ENCODE measurements at places on chromosomes 4 and X.

DNA sequence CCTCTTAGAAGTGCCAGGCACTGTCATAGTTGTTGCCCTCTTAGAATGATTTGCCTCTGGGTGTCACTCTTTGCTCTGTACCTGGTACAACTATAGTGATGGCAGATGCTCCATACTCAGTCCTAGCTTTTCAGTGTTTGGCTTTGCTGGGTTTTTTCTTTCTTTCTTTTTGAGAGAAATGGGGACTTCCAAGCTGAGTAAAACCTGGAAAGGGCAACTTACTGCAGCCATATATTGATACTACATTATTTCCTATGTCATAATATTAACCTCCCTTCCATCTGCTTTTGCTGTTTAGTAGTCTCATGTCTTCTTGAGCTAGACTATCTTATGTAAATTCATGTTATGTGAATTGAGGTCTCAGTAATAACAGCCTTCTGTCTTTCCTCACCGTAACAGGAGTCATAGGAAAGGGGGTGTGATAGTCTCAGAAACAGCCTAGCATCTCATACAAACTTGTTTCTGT, 49.0 kb downstream of the NIPAL1 start:
- DNase-seq = no peak

DNA sequence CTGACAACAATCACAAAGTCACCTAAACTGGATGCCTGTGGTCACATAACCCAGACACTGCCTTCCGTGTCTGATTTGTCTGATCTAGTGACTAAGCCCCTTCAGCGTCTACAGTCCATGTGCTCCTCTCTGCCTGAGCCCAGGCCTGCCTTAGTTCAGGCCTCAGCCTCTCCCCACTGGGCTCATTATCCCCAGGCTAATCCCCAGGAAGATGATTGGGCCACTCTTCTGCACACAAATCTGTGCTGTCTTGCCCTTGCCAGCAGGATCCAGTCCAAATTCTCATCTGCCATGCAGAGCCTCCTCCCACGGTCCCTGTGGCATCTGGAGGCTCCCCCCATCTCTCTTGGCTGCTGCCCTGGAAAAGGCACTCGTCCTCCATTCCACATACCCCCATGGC, 96.5 kb downstream of the SLC2A9 start:
- peak; percentile 89 for DNase-seq

- no peak for DNase-seq
Observed at GRCh38 chr4:81404294-81404693, 67.4 kb downstream of the RASGEF1B start.

GRCh38 chr4:148015058-148015457, 283.2 kb downstream of the ARHGAP10 start:
- DNase-seq = no peak

- DNase-seq = no peak
Observed at GRCh38 chrX:13128104-13128503, 83.7 kb upstream of the FAM9C start.

GRCh38 chrX:77786365-77786680, 307 bp upstream of the ATRX start:
- DNase-seq = no peak

DNA sequence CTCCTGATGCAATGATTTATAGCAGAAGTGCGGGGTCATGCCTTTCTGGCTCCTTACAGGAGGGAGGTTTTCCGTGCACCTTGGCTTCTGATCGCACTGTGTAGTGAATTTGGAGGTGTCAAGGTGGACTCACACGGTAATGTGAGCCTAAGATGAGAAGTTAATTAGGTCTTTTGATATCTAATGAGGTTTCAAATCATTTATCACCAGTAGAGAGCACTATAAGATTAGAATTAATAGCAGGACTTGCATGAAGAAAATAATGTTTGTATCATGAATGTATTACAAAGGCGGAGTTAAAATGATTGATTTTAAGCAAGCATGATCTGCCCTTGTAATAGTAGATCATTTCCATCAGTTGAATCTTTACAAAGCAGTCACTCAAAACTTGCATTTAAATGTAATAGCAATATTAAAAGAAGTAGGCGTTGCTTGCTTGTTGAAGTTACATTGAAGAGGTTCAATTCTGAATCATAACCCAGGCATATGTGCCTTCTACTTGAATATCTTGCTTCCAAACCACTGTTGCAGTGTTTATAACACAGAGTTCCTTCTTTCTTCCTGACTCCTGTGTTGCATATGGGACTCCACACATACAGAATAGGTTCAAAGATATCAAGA, 152.1 kb downstream of the FMR1NB start:
- peak; percentile 60 for DNase-seq

DNA sequence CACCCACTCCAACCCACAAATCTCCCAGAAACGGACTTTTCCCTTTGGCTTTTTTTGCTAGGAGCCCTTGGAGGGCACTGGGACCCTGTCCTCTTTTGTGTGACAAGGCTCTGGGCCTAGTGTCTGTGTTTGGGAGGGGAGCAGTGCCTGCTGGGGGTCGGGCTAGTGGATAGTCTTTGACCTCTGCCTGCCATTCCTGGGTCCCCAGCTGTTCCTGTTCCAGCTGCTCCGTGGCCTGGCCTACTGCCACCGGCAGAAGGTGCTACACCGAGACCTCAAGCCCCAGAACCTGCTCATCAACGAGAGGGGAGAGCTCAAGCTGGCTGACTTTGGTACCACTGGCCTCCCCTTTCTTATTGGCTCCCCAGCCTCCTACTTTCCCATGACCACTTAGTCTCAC, 6.7 kb upstream of the USP11 start:
- DNase-seq = no peak

GRCh38 chr4:2072971-2073807, 14.1 kb downstream of the NAT8L start:
- no peak for DNase-seq

DNA sequence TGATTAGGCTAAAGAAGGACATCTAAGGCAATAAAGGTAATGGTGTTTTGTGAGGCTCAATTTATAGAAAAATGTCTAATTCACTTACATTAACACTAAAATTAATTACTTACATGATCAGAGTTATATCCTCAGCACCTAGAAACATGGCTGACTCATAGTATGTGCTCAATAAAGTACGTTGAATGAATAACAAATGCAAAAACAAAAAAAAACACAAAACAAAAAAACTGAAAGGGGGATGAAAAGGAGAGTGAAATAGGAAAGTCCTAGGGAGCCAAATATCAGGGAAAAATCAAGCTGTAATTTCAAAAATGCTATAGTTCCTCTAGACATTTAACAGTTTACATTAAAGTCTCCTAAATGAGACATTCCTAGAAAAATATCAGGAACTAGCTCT, 18.7 kb downstream of the MBNL3 start:
- no peak for DNase-seq

DNA sequence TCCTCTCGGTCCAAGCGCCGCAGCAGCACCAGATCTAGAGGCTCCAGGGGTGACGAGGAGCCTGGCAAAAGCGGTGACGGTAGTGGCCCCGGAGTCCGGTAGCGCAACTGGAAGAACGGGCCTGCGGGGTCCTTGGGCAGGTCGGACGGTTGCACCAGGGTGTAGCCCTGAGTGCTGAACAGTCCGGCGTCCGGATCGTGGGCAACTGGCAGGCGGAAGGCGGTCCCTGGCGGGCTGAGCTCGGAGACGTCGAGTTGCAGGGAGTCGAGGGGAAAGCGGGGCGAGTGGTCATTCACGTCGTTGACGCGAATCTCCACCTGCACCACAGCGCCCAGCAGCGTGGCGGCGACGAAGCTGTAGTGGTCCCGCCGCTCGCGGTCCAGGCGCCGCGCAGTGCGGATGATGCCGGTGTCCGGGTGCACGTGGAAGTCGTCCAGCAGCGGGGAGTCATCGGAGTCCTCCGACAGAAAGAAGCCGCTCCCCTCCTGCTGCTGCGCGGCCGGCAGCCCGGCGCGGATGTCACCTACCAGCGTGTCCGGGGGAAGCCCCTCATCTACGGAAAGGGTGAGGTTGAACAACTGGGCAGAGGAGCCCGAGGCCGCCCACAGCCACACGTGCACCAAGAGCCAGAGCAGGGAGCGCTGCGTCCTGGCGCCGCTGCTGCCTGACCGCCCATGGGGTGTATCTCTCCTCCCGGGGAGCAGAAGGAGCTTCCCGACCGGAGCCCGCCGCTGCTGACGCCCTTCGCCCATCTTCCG, 837 bp downstream of the DCHS2 start:
- no peak for DNase-seq

GRCh38 chr4:53855581-53856250, 208.7 kb downstream of the CHIC2 start:
- DNase-seq = no peak

GRCh38 chrX:153612413-153612812, 13.5 kb upstream of the CCNQ start:
- DNase-seq = no peak

DNA sequence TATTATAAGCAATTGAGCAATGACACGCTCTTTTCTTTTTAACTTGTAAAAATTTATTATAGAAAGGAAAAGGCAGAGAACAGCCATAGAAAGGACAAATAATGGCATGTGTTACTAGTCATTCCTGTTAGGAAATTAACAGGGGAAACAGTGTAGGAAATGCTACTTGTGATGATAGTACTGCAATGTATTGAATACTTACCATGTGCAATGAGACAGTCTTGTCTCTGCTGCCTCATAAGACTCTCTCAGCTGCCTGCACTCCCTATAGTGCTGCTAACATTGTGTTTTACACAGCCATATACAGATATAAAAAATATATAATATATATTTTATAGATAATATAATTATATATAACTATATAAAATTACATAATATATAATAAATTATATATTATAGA, 62.3 kb upstream of the SHOX start:
- DNase-seq = no peak

GRCh38 chrX:43949669-43950068, 23.5 kb downstream of the NDP start:
- DNase-seq = no peak

DNA sequence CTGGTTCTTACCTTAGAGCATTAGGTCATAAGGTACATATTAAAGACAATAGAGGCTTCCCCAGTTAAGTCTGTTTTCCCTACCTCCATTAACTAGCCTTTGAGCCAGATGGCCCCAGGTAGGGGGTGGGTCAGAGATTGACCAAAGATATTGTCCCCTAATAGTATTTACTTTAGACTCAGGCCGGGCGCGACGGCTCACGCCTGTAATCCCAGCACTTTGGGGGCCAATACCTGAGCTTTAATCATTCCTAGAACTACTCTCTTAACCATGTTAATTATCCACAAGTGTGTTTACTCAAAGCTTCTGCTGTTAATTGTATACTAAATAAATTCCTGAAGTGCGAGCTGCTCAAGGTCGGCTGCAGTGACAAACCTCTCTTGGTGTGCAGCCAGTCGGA, 28.0 kb upstream of the AMBN start:
- no peak for DNase-seq

GRCh38 chrX:132614297-132614696, 125.5 kb upstream of the MBNL3 start:
- DNase-seq = no peak

- DNase-seq = no peak
Observed at GRCh38 chr4:7855731-7856130, 83.9 kb downstream of the AFAP1 start.

DNA sequence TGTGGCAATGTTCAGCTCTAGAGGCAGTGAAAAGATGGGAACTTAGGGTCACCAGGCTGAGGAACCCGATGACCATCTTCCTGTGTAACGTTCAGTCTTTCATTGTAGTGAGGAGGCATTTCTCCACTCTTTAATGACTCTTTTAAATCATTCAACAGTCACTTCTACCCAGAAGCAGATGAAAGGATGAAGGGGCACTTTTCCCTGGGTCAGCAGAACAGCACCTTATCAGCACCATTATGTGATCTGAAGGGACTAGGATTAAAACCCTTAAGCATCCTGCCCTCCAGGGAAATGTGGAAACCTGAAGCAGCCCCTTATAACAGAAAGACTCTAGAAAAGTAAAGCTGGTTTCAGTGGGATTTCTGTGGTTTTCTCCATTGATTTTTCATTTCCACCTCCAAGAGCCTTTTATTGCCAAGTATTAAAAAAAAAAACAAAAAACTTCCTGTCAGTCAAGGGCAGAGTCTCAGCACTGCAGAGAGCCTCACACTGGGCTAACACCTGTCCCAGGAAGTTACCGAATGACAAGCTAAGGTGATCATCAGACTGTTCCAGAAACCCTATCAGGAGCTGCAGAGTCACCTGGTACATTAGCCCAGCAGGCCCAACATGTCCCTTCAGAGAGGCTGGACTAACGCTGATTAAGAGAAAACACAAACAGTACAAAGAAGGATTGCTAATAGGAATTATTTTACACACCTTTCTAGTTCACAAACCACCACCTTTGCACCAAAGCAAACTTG, 185.9 kb downstream of the SHROOM3 start:
- no peak for DNase-seq

DNA sequence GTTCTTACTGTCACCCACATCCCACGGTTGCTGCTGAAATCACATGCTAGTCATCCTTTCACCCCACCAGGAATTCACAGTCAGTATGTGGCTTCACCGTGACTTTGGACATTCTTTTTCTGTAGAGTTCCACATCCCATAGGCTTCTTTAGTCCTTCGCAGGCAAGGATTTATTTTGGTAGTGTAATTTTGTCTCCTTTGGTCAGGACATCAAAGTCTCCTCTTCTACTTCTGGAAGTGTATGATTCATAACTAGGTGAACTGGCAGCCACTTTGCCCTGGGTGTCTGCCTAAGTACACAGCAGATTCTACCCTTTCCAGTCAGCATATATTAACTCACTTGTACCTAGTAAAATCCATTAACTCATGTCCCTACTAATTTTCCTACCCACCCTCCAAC, 38.3 kb upstream of the MMAA start:
- DNase-seq = no peak

DNA sequence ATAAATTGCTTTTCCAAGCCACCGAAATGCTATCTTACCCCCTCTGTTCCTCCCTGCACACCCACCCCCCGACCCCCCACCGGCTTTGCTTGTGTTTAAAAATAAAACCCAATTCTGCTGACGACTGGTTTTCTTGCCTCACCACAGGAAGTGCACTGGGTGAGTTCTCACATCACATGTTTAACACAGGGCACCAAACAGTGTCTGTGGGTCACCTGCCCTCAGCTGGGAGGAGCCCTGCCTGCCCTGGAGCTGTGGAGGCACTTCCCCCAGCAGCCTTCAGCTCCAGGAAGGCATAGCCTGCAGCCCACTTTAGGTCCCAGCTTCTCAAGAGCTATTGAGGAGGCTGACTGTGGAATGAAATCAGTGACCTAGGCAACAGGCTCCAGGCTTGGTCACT, 8.8 kb downstream of the TMEM255A start:
- no peak for DNase-seq

- no peak for DNase-seq
Observed at GRCh38 chrX:9560219-9560618, 95.4 kb downstream of the TBL1X start.

DNA sequence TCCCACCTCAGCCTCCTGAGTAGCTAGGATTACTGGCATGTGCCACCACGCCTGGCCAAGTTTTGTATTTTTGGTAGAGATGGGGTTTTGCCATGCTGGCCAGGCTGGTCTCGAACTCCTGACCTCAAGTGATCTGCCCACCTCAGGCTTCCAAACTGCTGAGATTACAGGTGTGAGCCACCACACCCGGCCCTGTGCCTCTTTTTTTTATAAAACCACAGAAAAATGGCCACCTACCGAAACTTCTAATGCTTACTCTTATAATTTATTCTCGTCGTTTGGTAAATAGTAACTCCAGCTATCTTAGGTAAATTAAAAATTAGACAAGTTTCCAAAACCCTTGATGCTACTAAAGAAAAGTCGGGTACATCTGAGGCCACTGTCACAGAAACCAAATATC, 54.4 kb downstream of the IRF2 start:
- DNase-seq = no peak

GRCh38 chrX:47562615-47563243, 1.7 kb downstream of the ARAF start:
- no peak for DNase-seq
